Left ventricle myocardium inferior (tissue), 1 donor: ENCODE measurements at places on chromosomes 7 and 10.

- DNase-seq, result no peak
Observed at GRCh38 chr10:11081408-11081807, 63.7 kb downstream of the CELF2 start.

- no peak for DNase-seq
Observed at GRCh38 chr10:34721208-34721840, 93.8 kb downstream of the PARD3 start.

- DNase-seq, result peak; percentile 41
Observed at GRCh38 chr10:30431435-30431911, 2.5 kb upstream of the MAP3K8 start.

DNA sequence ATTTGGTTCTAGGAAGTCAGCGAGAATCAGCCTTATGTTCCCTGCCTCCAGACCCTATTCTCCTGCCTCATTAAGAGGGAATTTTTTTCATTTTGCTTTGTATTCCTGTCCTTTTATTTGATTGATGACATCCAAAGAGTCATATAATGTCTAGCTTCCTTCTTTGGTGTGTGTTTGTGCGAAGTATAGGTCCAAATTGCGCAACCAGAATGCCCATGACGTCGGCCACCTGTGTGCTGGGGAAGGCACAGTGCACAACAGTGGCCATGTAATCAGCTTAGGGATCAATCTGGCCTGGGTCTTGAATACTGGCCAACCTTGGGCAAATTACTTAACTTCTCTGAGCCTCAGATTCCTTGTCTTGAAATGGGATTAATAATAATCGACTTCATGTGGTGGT lies 206.2 kb downstream of the VTI1A start:
- DNase-seq, result no peak

- no peak for DNase-seq
Observed at GRCh38 chr7:142478479-142479220, 220.8 kb upstream of the PRSS58 start.

DNA sequence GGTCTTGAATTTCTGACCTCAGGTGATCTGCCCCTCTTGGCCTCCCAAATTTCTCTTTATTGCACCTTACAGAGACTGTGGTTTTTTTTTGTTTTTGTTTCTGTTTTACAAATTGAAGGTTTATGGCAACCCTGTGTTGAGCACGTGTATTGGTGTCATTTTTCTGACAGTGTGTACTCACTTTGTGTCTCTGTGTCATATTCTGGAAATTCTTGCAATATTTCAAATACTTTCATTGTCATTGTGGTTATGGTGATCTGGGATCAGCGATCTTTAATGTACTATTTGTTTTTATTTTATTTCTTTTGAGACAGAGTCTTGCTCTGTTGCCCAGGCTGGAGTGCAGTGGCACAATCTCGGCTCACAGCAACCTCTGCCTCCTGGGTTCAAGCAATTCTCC lies 89.8 kb downstream of the PRTFDC1 start:
- DNase-seq, result no peak

GRCh38 chr10:58477122-58477521 lies 35.5 kb upstream of the BICC1 start:
- DNase-seq, result peak; percentile 45

DNA sequence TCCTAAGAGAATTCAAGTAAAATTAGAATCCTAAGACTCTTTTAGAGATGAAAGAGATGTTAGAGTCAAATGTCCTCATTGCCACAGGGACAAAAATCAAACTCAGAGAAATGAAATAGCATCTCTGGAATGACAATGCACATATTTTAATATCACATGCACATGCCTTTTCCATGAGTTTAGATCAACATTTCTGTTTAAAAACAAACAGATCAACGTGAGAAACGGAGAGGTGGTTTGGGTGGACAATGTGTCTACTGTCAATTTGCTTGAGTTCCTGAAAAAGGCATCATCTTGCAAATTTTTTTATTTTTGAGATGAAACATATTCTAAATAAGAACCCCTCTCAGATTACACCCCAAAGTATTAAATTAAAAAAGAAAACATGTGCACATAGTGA lies 130.0 kb downstream of the CHRM2 start:
- DNase-seq, result no peak

DNA sequence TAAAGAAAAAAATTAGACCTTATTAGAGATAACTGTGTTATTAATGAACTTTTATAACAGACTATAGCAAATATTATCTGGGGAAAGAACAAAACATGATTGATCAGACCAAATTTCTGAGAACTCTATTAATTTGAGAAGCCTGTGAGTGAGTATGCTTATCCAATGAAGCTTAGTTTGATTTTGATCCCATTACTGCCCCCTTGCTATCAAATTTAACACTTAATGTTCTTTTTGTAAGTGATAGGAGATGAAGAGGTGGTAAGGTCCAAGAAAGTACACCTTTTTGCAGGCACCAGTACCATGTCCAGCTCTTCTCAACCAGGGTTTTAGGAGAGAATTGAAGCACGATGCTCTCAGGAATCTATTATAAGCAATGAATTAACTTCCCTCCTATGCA lies 49.9 kb downstream of the ZNF365 start:
- DNase-seq, result no peak

DNA sequence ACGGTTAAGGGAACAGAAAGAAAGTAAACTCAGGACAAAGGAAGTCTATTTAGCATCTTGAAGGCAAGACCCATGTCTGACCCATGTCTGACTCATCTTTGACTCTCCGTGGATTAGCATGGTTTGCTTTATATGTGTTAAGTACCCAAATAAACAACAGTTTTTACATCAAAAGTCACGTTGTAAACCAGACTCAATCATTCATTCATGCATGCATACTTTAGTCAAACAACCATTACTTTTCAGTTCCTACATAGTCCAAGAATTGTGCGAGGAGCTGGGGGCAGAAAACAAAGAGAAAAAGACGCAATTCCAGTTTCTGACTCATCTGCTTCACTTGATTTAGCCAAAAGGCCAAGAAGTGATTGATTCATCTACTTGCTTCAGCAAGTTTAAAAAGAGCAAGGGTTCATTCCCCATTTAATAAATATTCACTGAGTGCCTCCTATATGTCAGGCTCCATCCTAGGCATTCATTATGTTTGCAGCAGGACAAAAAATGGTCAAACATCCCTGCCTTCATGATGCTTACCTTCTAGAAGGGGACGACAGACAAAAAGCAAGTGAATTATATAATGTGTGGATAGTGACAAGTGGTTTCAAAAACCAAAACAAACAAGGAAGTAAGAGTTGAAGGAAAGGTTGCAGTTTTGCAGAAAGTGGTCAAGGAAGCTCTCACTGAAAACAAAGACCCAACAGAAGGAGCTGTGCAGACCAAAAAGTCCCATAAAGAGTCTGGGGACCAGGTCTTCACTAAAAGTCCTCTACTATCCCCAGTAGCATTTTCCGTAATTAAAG lies 116.2 kb downstream of the FAM107B start:
- no peak for DNase-seq

GRCh38 chr10:102421507-102421756 lies 796 bp downstream of the FBXL15 start:
- DNase-seq, result no peak

DNA sequence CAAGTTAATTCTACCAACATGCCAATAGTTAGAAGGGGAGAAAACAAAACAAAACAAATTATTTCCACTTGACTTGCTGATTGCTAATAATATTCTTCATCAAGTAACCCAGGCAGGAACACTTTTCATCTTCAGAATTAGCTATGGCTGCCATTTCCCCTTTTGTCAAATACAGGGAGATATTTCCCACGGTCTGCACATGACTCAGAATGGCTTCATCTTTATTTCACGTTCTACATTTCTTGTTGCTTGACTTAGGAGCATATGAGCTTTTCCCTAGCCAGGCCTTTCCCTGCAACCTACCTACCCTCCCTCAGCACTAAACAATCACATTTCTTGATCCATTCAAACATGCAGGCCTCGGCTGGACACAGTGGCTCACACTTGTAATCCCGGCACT lies 6.5 kb downstream of the CPVL start:
- DNase-seq, result no peak

- no peak for DNase-seq
Observed at GRCh38 chr7:116171094-116171493, 39.2 kb upstream of the TES start.
